ENCODE measurements at places on chromosomes 3 and 15.
A peak's percentile ranks its signal among the peaks of the same experiment; 100 is the strongest.

DNA sequence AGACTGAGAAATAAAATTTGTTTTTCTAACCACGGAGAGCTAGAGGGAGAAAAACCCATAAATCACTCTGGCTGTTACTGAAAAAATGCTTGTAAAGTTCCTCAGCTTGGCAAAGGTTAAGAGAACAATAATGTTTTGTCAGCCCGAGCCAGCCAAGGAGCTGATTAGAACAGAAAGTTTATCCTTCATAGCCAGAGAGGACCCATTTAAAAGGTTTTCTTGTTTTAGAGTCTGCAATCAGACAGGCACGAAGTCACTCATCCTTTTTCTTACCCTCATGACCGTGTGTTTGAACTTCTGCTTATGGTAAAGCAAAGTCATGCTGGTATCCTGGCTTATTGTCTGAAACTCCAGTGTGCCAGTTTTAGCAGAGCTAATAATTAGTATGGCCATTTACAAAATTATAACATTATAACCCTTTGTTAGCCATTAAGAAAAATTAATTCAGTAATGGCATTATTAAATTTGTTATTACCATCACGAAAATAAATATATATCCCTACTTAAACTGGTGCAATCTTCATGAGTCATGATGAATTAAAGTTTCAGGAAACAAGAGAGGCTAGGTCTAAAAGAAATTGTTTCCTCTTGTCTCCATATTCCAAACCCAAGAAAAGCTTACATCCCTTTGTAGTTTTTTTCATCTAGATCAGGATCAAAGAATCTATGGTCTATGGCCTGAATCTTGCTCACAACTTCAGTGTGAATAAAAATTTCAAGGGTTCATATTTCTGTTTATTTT lies 13.5 kb upstream of the STXBP5L start:
- no peak for DNase-seq

GRCh38 chr15:34099914-34100313 lies 1.7 kb downstream of the EMC7 start:
- no peak for DNase-seq

DNA sequence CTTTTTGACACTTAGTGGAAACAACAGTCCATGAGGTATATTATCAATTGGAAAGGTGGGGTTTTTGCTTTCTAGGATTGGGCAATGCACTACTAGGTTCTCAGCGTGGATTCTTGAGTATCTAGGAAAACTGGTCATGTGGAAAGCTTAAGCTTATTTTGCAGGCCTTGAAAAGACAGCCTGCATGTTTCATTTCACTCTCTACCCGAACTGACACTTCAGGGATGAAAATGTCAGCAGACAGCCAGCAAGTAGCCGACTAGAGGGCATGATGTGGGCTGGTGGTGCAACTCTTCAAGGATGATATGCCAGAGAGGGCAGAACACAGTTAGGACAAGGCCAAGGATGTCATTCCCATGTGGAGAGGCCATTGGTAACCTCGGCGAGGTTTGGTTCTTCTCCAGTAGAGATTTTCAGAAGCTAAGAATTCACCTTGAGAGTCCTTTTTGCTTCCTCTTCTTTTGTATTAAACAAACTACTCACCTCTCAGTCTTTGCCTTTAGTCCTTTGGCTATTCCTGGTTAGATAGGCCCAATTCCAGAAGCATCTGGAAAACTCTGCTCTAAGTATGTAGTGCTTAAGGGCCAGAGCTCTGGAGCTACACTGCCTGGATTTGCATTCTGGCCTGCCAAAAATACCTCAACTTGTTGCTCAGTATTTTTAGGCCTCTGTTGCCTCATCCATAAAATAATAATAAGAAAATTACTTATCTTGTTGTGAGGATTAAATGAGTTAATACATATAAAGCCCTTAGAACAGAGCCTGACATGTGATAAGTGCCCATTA lies 17.9 kb downstream of the LPP start:
- DNase-seq: no peak

GRCh38 chr3:128567705-128568356 lies 74.8 kb upstream of the GATA2 start:
- DNase-seq: peak; percentile 24

DNA sequence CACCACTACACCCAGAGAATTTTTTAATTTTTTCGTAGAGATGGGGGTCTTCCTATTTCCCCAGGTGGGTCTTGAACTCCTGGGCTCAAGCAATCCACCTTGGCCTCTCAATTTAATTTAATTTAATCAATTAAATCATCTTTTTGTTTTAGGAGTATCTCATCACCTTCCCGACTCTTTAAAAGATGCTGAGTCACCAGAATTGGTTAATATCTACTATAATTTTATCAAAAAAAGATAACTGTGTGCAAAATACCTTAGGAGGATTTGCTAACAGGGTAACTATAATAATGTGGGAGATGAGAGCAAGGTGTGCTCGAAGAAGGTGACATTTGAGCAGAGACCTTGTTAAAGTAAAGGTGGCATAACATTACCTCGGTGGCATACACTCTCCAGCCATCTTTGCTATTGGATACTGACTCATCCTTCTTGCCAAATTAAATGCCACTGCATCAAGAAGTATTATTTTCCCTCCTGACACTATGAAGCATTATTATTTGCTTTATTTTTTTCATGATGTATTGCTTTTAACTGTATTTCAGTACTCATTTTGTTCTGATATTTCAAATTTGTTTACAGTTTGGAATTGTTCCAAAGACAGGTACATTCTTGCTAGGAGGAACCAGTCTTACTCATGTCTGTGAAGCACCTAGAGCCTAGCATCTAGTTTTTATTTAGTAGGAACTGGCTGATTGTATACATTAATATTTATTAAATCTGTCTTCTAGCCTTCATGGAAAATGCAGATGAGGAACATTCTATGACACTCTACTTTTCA lies 200.7 kb downstream of the MBNL1 start:
- no peak for DNase-seq

GRCh38 chr3:188722963-188723362 lies 448.8 kb upstream of the TPRG1 start:
- no peak for DNase-seq

DNA sequence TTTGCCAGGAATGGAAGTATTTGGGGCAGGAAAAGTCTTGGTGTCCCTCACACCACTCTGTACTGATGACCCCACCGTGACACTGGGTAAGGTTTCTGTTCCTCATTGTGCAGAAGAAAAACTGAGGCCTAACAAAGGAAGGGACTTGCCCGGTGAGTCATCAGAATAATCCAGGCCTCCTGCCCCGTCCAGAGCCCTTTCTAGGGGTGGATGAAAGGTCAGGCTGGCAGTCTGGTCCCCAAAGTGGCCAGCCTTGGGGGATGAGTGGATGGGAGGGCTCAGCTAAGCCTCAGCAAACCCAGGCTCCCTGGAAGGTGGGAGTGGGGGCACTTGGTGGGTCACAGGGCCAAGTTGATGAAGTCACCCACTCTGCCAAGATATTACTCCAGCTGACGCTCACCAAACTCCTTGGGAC lies 2.3 kb upstream of the DNAH1 start:
- DNase-seq: no peak

DNA sequence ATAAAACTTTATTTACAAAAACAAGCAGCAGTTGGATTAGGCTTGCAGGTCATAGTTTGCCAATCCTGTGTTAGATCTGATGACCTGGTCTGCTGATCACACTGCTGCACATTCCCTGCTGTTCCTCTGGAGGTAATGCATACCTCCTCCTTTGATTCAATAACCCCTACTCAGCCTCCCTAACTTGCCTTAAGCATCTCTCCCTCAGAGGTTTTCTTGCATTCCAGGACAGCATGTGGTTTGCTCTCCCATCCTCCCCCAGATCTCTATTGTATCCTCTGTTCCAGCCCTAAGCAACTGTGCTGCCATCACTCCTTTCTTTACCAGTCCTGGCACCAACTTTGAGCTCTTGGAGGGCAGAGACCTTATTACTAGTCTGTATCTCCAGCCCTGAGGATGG lies 63.4 kb downstream of the CACNA2D3 start:
- no peak for DNase-seq

- DNase-seq: no peak
Observed at GRCh38 chr3:136804141-136804540, 14.8 kb upstream of the SLC35G2 start.

- no peak for DNase-seq
Observed at GRCh38 chr3:70981231-70981880, 602.2 kb downstream of the FOXP1 start.

DNA sequence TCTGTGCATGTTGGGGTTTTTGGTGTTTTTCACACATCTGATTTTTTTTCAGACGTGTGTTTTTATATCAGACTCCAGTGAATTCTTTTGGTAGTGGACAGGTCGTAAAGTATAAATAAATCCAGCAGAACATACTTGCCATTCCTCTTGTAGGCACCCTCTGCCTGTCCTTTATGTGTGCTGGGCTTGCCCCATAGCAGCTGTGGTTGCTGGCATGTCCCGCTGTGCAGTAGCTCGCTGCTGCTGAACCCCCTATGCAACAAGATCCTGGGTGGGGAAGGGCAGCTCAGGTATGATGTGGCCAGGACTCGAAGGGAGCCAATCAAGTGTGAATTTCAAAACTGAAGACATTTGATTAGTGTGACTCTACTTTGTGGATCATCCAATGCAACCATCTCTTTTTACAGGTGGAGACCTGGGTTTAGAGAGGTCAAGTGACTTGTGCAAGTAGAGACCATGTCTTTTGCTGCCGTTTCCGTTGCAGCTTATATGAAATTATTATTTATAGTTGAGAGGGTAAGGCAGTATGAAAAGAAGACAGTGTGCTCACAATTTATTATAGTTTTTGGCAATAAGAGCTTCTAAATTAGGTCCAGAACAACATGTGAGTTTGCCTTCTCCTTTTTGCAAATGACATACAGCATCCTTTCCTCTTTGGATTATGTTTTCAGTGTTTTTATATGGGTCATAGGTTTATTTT lies 350.8 kb upstream of the C2CD4B start:
- DNase-seq: no peak

GRCh38 chr3:49699281-49699979 lies 10.1 kb downstream of the RNF123 start:
- no peak for DNase-seq

GRCh38 chr3:45841420-45841756 lies 531 bp downstream of the LZTFL1 start:
- DNase-seq: peak; percentile 82

GRCh38 chr3:46609212-46609721 lies 3.1 kb upstream of the FAM240A start:
- no peak for DNase-seq

GRCh38 chr3:141454054-141454453 lies 32.8 kb upstream of the RASA2 start:
- DNase-seq: no peak

- DNase-seq: no peak
Observed at GRCh38 chr3:45082142-45082538, 56.0 kb downstream of the CLEC3B start.

GRCh38 chr3:14505803-14506500 lies 34.2 kb downstream of the GRIP2 start:
- no peak for DNase-seq

- no peak for DNase-seq
Observed at GRCh38 chr3:43448098-43448497, 161.8 kb downstream of the SNRK start.

DNA sequence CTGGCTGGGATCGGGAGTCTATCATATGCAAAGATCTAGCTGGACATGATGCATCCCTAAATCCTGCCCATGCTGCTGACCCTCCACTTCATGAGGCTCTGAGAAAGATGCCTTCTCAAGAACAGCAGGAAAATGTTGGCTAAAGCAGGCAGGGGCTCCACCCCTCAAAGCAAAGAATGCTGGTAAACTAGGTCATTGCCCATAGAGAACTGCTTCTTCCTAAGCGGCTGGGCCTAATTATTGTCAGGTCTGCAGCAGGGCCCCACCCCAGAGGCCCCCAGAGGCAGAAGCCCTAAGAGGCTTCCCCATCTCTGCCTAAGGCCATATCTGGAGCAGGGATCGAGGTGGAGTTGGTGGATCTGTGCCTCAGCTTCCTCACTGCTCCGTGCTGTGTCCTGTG lies 447.4 kb upstream of the PROK2 start:
- DNase-seq: no peak

DNA sequence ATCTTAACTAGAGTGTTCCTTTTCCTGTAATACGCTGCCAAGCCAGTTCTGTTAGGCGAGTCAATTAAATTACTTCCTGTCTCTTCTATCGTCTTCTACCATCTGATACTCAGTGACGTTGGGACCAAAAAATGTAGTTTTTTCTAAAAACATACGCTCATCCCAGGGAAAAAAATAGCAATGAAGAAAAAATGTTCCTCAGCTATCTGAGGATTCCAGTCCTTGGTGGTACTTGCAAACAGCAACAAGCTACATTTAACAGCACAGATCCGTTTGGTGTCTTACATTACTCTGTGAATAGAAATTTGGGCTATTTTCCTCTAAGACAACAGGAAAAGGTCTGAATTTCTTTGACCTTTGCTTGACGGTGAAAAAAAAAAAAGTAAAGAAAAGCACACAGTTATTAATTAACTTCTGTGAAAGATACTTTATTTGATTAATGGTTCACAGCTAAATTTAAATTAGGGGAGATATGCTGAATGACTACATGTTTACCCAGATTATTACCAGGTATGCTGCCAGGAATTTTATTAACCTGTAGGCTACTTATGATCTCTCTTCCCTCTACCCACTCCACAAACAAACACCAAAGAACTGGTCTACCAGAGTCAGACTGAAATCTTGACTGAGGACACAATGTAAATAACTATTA lies 254.4 kb upstream of the ZPLD1 start:
- peak; percentile 88 for DNase-seq

DNA sequence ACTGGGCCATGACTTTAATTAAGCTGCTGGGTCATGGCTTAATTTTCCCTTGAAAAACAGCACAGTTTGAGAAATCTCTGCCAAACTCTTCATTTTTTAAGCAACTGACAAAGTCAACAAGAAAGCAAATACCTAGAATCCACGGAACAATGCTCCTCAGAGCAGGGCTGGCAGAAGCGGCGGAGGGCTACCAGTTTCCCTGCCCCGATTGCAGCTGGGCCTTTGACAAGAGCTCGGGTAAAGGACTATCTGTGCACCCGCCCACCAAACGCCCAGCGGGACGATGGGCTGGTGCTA lies 1.2 kb downstream of the GOLIM4 start:
- DNase-seq: no peak

DNA sequence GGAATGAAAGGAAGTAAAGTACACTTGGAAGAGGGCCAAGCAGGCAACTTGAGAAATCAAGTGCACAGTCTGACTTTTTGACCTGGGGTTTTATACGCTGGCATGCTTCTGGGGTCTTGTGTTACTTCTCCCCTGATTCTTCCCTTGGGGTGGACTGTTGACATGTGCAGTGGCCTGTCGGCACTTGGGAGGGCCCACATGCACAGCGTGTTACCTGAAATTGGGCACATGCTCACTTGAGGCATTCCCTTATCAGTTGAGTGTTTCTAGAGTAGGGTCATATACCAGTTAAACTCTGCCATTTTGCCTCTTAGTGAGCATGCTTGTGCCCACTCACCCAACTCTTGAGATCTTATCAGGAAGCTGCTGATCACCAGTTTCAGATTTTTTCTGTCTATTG lies 329.1 kb upstream of the SOX2 start:
- no peak for DNase-seq

GRCh38 chr3:129888771-129889170 lies 4.7 kb downstream of the TMCC1 start:
- DNase-seq: no peak

- no peak for DNase-seq
Observed at GRCh38 chr3:117919621-117920020, 1115.0 kb downstream of the IGSF11 start.
